ENCODE measurements at places on chromosomes 13 and 19.
A peak's percentile ranks its signal among the peaks of the same experiment; 100 is the strongest.

DNA sequence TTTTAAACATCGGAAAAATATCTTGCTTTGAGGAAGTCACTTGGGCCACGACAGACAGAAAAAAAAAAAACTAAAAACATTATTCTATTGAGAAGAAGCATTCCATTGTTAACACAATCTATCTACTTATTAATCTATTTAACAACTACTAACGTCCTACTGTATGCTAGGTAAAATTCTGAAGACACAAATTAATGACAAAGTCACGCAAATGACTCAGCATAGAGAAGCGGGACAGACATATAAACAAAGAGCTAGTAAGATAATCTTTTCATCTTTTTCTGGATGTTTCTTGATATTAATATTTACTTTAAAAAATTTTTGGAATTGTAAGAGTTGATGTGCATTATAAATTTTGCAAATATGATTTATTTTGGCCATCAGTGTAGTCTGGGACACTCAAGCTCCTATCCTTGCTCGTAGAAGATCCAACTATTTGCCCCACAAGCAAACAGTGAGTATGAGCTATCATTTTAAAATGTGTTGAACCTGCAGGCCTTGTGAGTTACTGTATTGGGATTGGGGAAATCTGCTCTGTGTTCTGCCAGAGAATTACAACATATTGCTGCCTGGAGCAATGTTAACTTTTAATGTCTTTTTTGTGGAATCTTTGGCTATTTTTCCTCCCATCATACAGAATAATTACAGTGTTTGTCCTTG, 109.1 kb downstream of the PCDH9 start:
- no peak for DNase-seq

DNA sequence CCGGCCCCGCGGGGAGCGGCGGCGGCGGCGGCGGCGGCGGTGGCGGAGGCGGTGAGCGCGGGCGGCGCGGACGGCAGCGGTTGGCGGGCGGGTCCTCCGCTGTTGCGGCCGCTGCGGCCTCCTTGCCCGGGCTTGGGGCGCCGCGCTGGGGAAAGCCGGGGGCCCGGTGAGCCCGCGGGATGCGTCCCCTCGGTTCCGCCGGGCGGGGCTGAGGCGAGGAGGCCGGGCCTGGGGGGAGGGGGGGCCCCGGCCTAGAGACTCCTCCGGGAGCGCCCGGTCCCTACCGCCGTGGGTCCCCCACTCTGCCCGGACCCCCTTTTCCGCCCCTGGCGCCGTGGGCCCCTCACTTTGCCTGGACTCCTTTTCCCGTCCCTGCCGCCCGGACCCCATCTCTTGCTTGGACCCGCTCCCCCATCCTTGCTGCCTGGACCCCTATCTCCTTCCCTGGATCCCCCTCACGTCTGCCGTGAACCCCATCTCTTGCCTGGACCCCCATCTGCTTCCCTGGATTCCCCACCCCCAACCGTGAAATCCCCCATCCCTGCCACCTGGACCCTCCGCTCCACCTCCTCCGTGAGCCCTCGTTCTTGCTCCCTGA, 28.6 kb upstream of the NDUFS7 start:
- no peak for DNase-seq

DNA sequence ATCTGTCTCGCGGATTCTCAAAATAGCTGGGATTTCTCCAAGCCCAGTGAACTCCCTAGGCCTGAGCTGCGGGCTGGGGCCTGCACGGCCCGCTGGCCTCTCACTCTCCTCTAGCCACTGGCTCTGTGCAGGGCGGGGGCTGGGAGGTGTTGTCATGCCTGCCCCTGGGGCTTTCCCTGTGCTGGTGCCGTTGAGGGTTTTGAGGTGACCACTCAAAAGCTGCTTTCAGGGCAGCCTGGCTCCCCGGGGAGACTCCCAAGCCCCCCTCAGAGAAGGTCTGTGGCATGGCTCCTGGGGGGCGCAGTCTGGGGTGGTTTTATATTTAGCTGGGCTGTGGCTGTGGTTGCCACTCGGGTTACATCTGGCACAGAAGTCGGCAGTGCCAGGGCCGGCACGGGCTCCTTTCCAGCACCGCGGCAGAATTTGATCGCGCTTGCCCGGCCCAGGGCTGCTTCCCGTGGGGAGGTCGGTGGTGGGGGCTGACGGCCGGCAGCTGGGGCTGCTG, 10.0 kb downstream of the NDUFB7 start:
- DNase-seq, result no peak

- no peak for DNase-seq
These were observed 271.0 kb downstream of the SLITRK5 start for GRCh38 chr13:87942205-87942604.

DNA sequence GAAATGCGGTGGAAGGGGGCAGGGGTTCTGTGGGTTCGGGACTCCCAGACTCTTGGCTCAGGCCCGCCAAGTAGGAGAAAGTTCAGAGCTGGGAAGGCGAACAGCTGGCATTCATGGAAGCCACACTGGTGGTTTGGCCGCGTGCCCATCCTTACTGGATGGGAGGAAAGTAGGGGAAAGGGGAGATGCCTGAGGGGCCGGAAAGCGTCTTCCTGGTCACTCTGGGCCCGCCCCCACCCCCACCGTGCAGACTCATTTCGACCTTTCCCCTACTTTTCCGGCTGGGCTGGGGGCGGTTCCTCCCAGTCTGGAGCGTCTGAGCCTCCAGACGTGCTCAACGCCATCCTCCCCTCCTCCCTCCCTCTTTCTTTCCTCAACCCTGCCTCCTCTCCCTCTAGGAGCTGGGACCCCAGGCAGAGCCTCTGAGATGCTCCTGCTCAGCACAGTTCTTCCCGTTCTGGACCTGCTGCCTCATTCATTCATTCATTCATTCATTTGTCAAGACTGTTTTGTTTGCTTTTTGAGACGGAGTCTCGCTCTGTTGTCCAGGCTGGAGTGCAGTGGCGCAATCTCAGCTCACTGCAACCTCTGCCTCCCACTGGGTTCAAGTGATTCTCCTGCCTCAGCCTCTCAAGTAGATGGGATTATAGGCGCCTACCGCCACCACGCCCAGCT, 3.5 kb downstream of the ANGPTL4 start:
- peak; percentile 94 for DNase-seq

GRCh38 chr19:1911098-1911497, 5.9 kb downstream of the ADAT3 start:
- DNase-seq, result no peak

GRCh38 chr19:53865918-53866864, 1.5 kb upstream of the MYADM start:
- DNase-seq, result no peak

- no peak for DNase-seq
These were observed 1.9 kb upstream of the MEF2B start for GRCh38 chr19:19171821-19172532.

- no peak for DNase-seq
These were observed 6.6 kb downstream of the RCBTB2 start for GRCh38 chr13:48526286-48526685.

- no peak for DNase-seq
These were observed 30.5 kb downstream of the RANBP3 start for GRCh38 chr19:5947435-5947834.

DNA sequence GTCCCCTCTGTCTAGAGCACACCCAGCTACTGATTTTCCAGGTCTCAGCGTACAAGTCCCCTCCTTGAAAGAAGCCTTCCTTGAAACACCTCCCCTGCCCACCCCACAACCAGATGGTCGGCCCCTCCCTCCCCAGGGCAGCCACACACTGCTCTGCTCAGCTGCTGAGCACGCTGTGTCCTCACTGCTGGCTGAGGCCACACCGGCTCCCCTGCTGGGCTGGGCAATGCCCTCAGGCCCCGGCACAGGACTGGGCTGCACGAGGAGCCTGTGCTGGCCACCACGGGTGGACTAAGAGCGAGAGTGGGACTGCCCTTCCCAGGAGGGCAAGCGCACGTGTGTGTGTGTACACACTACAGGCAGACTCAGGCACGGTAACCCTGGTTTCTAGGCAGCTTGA, 11.8 kb upstream of the RSPH6A start:
- DNase-seq, result no peak

- no peak for DNase-seq
These were observed 921.6 kb upstream of the PCDH20 start for GRCh38 chr13:62337109-62337880.

GRCh38 chr13:23443110-23443509, 9.6 kb upstream of the SACS start:
- no peak for DNase-seq

DNA sequence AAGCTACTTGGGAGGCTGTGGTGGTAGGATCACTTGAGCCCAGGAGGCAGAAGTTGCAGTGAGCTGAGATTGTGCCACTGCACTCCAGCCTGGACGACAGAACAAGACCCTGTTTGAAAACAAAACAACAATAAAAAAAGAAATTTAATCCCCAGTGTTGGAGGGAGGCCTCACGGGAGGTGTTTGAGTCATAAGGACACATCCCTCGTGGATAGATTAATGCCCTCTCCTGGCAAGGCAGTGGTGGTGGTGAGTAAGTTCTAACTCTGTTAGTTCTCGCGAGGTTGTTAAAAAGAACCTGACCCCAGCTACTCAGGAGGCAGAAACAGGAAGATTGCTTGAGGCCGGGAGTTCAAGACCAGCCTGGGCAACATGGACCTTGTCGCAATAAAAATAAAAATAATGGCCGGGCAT, 27.6 kb upstream of the SIN3B start:
- DNase-seq, result no peak

DNA sequence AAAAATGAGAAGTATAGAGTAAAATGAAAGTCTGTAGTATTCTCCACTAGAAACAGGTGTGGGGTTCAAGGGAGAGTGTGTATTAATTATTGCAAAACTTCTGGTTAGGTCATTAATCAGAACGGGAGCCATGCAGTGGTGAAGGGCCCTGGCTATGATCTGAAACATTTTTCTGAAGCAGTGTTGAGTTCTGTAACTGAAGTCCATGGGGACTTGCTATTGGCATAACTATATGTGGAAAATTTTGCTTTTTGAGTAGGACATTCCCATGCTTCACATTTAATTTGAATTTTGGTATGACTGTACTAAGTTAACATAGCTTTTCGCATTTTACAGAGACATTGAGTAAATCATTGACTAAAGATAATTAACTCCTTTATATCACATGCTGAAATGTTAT, 67.5 kb downstream of the LRCH1 start:
- DNase-seq, result no peak

GRCh38 chr13:89097994-89098393, 1426.8 kb downstream of the SLITRK5 start:
- DNase-seq, result no peak

- DNase-seq, result no peak
These were observed 283.4 kb upstream of the KLHL1 start for GRCh38 chr13:70391678-70392077.

DNA sequence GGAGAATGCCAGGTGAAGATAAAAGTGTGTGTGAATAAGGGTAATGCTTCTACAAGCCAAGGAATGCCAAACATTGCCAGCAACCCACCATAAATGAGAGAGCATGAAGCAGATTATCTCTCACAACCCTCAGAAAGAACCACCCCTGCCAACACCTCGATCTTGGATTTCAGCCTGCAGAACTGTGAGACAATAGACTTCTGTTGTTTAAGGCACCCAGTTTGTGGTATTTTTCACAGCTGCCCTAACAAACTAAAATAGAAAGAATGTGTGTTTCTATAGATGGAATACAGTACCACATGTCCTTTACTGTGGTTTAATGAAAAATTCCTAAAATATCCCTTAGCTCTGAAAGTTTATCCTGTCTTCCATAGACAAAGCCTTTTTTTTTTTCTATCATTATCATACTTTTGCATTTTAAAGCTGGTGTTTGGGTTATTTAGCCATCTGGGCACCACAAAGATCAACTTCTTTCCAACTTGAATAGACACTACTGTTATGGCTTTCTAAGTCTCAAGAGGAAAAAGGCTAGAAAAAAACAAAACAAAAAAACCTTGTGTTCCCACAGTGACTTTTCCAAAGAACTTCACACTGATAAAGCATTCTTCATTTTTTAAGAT, 505.6 kb downstream of the KCTD12 start:
- no peak for DNase-seq

GRCh38 chr13:39410096-39410901, 192.7 kb downstream of the LHFPL6 start:
- DNase-seq, result peak; percentile 61
